GM19239 (cell line): ENCODE measurements at places on chromosomes 2 and 18.

GRCh38 chr2:73700131-73700611, 37.0 kb downstream of the TPRKB start:
- no peak for DNase-seq

- no peak for DNase-seq
These were observed 167.2 kb downstream of the ANTXR1 start for GRCh38 chr2:69180227-69180626.

- peak; percentile 22 for DNase-seq
These were observed 41.4 kb downstream of the IL1R2 start for GRCh38 chr2:102033031-102033749.

DNA sequence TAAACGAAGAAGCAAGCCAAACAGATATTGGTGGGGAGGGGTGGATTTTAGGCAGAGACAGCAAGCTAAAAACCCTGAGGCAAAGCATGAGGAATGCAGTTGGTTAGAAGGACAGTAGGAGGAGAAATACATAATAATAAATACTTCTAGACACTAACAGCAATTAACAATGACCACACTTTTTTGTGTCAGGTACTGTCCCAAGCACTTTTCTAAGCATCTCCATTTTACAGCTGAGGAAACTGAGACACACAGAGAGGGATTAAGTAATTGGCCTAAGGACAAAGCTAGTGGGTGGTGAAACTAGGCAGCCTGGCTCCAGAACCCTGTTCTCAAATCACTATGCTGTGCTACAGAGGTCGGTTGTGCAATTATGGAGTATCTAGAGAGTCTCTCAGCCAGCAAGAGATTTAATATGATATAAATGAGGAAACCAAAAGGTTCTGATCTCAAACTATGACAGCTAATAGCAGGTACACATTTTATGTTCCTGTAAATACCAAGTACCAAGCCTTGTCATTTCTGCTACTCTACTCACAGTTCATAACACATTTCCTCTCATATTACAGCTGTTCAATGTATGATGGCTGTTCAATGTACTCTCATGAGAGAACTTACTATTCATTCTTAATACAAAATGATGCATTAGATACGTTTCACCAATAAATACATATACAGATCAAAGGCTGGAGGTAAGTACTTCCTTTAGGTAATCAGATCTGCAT, 5.3 kb downstream of the MAP4K3 start:
- DNase-seq = no peak

DNA sequence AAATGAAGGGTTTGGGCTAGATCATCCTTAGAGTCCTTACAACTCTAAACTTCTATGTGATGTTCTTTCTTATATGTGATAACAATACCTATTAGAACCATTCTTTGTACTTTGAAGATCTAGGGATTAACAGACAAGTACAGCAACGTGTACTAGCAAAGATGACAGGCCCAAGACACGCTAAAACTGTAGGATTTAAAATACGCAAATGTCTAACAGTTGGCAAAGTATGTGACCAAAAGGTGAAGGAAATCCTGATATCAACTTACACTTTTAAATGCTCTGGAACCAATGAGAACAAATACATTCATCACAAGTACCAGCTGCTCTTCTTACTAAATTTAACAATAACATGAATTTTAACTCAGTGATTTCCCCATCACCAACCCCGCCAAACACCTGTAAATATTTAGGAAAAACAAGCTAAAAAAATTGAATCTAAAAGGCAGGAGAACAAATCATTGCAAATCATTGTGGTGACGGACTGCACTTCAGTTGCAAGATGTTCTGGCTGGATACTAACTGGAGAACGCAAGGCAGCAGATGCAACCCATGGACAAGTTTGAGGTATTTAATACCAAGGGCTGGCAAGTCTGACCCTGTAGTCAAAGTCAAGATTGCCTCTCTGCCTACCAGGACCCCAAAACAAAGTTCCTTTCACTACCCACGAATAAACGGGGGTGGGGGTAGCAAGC, 1.4 kb downstream of the ANKRD44 start:
- DNase-seq = no peak

DNA sequence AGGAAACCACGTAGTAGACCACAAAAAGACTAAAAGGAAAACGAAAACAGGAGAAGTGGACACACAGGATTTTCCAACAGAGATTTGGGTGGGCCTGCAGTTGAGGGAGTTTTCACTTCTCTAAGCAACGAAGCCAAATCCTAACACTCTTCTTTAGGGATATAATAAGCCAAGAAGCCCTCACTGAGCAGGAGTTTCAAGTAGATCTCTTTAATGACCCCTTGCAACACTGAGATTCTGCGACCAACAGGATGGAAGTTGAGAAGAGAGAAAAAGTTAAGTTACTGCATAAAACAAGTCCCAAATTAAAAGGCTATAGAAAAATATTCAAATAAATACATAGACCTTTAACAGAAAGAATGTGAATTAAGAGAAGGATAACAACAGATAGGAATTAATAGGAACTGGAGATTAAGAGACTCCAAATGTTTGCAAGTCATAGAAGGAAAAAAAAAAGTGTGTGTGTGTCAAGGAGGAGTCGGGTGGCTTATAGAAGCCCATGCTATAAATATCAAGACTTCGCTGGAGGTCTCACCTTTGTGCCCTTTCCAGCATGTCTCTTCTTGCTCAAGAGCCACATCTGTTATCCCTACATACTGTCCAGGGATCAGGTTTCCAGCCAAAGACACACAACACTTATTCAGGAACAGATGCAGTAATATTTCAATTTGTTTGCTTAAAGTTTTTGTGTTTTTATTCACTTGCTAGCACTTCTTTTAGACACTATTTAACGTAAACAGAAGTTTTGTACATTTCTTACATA, 69.4 kb upstream of the ARHGAP28 start:
- DNase-seq = no peak

DNA sequence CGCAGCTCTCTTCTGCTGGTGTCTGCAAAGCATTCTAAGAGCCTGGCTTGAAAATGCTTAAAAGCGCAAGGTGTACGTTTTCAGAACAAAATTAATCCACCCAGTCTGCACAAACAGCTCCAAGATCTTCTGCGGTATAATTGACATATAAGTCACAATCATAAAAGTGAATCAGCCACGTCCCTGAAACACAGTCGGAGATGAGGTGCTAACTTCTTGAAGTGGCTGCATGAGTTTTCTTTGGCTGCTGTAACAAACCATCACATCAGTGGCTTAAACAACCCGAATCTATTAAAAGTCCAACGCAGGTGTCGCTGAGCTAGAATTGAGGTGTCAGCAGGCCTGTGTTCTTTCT, 32.6 kb downstream of the ARL4C start:
- DNase-seq = no peak

- no peak for DNase-seq
These were observed 131.2 kb upstream of the SEC11C start for GRCh38 chr18:59008302-59008974.

GRCh38 chr2:150350500-150350899, 137.0 kb downstream of the RND3 start:
- no peak for DNase-seq
